ENCODE measurements at places on chromosomes 12 and 14.

DNA sequence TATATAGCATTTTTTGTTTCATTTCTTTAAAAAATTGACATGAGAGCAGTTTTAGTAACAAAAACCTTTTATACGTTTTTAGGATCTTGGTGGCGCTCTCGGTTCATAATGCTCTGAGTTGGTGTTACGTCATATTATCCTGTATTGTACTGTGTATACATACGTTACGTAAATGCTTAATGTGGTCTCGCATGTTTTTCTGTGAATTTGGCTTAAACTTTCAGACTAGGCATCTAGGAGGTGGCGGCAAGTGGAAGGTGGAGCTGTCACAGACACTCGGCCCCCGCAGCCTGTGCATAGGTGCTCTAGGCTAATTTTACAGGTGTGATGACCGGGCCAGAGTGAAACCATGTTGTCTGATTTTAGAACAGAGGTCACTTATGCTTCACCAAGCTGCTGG lies 60.0 kb downstream of the PPP2R5C start:
- DNase-seq: no peak

GRCh38 chr12:88469154-88469553 lies 111.1 kb downstream of the KITLG start:
- no peak for DNase-seq

GRCh38 chr14:69808919-69809808 lies 12.1 kb upstream of the SLC10A1 start:
- DNase-seq: no peak

GRCh38 chr14:56952766-56953473 lies 142.6 kb upstream of the OTX2 start:
- no peak for DNase-seq

DNA sequence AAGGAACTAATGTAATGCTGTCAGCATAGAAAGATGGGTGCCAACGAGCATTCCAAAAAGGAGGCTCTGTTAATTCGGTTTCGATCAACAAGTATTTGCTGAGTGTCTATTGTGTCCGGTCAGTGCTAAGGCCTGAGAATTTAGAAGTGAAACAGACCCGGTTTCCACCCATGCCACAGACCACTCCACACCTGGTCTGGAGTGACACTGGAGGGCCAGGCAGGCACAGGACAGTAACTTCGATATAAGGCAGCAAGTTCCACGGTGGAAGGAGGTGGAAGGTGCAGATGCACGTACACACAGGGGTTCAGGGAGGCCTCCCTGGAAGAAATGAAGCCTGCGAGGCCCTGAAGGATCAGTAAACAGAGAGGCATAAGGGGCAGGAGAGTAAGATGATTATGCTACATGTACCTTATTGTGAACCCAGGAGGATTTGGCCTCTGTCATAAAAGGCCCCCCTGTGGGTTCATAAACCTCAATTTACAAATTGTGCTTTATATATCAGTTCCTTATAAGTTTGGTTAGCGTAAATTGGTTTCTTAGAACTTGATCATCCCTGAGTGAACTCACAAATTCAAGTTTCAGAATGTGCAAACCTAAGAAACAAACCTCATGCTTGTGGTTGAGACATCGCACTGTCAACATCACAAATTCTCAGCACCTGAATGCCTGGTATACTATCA lies 25.9 kb downstream of the SSH1 start:
- DNase-seq: no peak

Data from activated T-cell treated with anti-CD3 and anti-CD28 coated beads for 4 hours (primary cell).